ENCODE measurements at places on chromosomes 16 and 17. TPM values are rescaled to one million over a fixed set of nuclear protein-coding genes. Genes with fewer than 3 reads are reported as not detected.
A peak's percentile ranks its signal among the peaks of the same experiment; 100 is the strongest.

TNFSF13 gene
- 2.0 TPM for total RNA-seq

NPTX1 gene
- 8.8 TPM for total RNA-seq

- peak; percentile 80 for DNase-seq
Measured at GRCh38 chr17:68462381-68463210, 5.3 kb upstream of the WIPI1 start.

- DNase-seq, result no peak
Measured at GRCh38 chr17:34465789-34466188, 102.8 kb upstream of the CCL1 start.

DNA sequence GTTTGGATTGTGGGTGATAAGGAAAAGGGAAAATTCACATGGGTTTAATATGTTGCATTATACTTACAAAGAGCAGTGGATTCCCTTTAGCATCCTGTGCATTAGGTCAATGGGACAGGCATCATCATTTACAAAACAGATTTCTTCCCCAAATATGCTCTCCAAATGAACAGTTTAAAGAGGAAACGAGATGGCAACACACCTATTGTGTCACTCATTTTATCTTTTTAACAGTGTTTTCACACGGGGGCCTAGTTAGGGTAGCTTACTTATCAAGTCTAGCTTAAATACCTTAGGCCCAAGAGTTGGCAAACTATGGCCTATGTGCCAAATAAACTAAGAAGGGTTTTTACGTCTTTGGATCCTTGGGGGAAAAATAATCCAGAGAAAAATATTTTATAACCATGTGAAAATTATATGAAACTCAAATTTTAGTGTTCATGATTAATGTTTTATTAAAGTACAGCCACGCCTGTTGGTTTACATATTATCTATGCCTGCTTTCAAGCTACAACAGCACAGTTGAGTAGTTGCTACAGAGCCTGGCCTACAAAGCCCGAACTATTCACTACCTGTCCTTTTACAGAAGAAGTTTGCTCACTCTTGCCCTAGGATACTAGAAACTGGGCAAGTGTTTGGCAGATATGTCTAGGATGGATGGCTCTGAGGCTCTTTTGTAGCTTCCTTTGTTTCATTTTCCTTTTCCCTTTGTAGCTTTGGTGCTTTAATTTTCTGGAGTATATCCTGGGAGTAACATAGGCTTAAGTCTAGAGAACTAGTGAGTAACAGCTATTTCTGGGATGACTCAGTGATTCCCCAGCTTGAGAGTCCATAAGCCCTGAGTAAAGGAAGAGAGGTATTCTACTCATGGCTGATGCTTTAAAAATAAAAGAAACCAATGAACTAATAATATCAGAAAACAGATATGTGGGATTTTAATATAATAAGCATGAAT lies 12.4 kb downstream of the NUP93 start:
- no peak for DNase-seq

DNA sequence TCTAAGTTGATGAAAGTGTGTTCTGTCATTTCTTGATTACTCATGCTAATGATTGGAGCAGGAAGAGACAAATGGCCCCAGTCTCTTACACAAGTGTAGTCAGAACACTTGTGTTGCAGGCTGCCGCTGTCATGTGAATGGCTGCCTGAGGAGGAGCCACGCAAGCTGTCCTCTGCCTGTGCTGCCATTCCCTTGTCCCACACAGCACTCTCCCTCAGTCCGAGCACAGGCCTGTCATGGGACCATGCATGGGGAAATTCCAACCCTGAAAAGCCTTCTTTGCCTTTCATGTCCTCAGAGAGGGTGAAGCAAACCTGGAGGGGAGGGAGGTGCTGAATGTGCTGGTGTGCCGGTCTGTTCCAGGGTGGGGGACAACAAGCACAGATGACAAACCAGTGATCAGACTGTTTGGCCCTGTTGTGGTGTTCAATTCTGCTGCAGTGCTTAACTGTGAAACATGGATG lies 109.4 kb downstream of the MRTFB start:
- DNase-seq, result no peak

DNA sequence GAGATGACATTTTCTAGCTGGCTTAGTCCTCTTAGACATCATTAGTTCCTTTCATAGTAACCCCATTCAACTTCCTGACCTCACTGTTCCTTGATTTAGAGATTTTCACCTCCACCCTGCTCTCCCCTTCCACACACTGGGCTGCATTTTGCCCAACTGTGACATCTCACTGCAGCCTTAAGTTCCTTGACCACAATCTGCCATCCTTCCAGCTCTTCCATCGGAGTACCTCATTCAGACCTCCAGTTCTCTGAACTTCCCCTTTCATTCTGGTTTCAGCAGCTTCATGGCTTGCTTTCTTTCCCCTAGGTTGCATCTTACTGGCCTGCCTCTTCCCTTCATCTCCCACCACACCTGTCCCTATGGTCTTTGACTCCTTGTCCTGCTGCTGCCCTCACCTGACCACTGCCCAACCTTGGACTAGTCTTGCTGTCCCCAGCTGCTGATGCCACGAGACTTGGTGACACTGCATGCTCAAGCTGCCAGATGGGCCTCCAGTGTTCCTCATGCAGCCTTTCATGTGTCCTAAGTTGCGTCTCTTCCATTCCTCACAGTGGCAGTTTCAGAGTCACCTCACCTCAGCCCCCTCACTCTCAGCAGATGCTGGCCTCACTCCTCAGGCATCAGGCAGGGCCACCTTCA lies 40.8 kb downstream of the NUP88 start:
- no peak for DNase-seq

SLX1B gene
- 29.9 TPM for total RNA-seq

GRCh38 chr16:22890976-22891375 lies 77.0 kb downstream of the HS3ST2 start:
- DNase-seq, result no peak

RASD1 gene
- total RNA-seq, result 1.5 TPM

ATP2A1 gene
- total RNA-seq, result 1.6 TPM

Data from activated CD4-positive, alpha-beta memory T cell treated with anti-CD3 and anti-CD28 coated beads, Interleukin-2, amount 10 ng/mL, durations not matched to agents 7 days and 5 days (primary cell).